Thoracic aorta (tissue), 2 donors: ENCODE measurements at places on chromosomes 7 and 10. TPM values are rescaled to one million over a fixed set of nuclear protein-coding genes. Genes with fewer than 3 reads are reported as not detected.

The TBXAS1 gene
- total RNA-seq = 66.6 TPM

DNA sequence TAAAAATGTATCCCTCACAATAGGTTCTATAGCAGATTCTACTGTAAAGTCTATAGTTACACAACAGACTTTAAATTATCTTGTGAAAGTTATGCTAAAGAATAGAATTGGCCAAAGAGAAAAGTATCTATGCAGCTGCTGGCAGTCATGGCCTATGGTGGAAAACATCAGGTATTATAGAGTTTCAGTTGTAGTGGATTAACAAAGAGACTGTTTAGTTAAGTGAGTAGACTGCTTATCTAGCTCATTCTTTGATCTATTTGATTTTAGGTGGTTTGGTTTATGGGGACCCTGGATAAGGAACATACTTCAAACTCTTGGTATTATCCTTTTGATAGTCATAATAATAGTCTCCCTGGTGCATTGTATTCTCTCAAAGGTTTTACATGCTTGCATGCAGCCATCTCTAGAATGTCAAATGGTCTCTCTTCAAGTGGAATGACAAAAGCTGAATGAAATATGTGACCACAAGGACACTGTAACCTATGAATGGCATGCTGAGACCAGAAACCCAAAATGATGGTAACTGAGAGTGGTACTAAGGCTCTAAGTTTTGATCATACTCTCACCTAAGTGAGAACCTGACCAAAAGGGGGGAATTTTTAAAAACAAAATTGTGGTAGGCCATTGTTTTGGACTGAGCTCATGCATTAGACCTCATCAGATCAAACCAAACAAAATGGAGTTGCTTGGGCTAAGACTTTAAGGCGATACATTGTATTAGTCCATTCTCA is 54.9 kb upstream of the NAMPT start:
- no peak overlapping the region for H3K4me3 ChIP-seq
- DNase-seq = no peak
- no peaks in the 10 kb centered on the region for H3K4me1 ChIP-seq

DNA sequence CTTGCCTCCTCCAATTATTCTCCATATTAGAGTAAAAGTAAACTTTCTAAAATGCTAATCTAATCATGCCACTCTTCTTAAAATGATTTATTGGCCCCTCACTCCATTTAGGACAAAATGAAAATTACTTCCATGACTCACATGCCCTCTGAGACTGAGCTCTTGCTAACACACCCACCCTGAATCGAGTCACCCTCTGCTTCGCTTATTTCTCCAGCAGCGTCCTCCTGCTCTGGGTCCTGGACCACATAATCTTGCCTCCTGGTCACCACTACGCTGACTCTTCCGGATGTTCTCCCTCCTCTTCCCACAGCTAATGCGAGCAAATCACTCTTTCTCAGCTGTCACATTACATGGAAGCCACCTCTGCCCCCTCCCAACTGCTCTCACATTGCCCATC is 384.0 kb upstream of the FZD8 start:
- H3K36me3 ChIP-seq = no peaks in the 10 kb centered on the region
- H3K27ac ChIP-seq = no peak overlapping the region
- no peaks in the 10 kb centered on the region for H3K27me3 ChIP-seq

DNA sequence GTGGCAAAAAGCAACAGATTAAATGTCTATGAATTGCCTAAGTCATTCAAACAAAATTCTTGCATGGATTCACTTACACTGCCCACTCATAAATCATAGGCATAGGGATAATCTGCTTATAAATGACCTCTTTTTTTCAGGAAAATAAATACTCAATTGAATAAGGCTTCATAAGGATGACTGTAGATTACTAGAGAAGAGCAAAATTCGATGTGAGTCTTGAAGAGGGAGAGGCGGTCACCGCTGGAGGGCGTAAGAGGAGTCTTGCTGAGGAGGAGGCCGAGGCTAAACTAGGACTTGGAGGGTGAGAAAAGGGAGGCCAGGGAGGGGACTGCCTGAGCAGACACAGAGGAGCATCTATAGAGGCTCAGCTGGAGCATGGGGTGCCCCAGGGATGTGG is 135.4 kb upstream of the RSU1 start:
- no peak overlapping the region for H3K4me3 ChIP-seq
- no peaks in the 10 kb centered on the region for H3K36me3 ChIP-seq
- DNase-seq = no peak
- peaks cover 9% of the 10 kb centered on the region for H3K4me1 ChIP-seq
- H3K27ac ChIP-seq = no peak overlapping the region

- DNase-seq = no peak
- no peak overlapping the region for H3K27ac ChIP-seq
- no peak overlapping the region for H3K4me3 ChIP-seq
- H3K36me3 ChIP-seq = no peaks in the 10 kb centered on the region
Observed at GRCh38 chr7:96718107-96719003, 8.7 kb upstream of the SEM1 start.

GRCh38 chr7:73682745-73683055 is 553 bp downstream of the DNAJC30 start:
- DNase-seq = no peak
- peaks cover 32% of the 10 kb centered on the region for H3K4me1 ChIP-seq
- peaks cover 9% of the 10 kb centered on the region for H3K36me3 ChIP-seq
- peak overlapping the region; percentile 87 for H3K27ac ChIP-seq
- H3K27me3 ChIP-seq = no peaks in the 10 kb centered on the region
- peak overlapping the region; percentile 97 for H3K4me3 ChIP-seq

The SNX10 gene
- total RNA-seq = 2.3 TPM

DNA sequence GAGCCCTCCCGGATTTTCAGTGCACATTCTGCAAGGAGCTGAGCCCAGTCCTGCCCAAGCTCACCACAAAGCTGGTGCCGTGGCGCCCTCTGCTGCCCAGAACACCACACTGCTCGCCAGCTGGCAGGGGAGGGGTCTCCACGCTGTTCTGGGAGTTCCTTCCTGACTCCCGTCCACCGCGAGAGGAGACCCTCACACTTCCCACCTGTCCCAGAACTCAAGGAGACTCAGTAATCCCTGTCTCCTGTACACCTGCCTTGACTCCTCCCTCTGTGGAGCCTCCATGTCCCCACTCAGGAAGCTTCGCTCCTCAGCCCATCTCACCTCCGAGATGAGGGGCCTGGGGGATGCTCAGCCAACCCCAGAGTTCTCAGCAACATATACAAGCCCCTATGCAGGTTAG is 11.3 kb downstream of the C10orf105 start:
- H3K27ac ChIP-seq = no peak overlapping the region
- H3K27me3 ChIP-seq = no peaks in the 10 kb centered on the region
- H3K4me1 ChIP-seq = peaks cover 10% of the 10 kb centered on the region

GRCh38 chr7:78542541-78542940 is 744.0 kb downstream of the PHTF2 start:
- DNase-seq = no peak
- H3K27ac ChIP-seq = no peak overlapping the region
- no peak overlapping the region for H3K4me3 ChIP-seq
- no peaks in the 10 kb centered on the region for H3K27me3 ChIP-seq
- no peaks in the 10 kb centered on the region for H3K4me1 ChIP-seq

DNA sequence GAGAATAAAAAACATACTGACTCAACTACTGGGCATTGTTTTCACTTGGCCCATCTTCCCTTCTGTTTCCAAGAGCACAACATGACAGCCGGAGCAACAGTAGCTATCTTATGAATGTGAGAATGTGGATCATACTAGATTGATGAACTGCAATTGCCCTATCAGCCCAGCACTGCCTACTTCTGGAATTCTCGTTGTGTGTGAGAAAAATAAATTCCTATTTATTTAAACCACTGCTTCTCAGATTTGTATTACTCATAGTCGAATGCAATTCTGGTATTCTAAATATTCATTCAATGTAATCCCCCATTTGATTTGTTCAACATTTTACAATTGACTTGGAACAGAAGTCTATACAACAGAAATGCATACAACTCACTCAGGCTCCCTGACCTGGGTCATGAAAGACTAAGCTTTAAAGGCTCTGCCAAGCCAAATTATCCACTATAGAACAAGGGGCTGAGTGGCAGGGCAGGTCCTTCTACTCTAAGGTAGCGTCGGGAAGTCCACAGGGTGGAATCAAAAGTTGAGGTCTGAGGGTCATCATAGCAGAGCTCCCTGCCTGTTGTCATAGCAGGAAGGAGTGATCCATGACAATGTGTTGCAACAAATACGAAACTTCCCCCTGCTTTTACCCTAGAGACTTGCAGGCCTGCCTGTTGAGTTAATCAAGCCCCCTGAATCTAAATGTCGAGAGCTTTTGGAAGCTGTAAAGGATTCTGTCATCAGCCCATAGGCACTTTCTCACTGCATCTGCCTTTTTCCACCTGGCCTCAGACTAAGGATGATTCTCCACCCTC is 12.4 kb upstream of the JAZF1 start:
- H3K27ac ChIP-seq = no peak overlapping the region
- no peaks in the 10 kb centered on the region for H3K36me3 ChIP-seq
- no peak overlapping the region for H3K4me3 ChIP-seq
- DNase-seq = no peak
- H3K27me3 ChIP-seq = no peaks in the 10 kb centered on the region

DNA sequence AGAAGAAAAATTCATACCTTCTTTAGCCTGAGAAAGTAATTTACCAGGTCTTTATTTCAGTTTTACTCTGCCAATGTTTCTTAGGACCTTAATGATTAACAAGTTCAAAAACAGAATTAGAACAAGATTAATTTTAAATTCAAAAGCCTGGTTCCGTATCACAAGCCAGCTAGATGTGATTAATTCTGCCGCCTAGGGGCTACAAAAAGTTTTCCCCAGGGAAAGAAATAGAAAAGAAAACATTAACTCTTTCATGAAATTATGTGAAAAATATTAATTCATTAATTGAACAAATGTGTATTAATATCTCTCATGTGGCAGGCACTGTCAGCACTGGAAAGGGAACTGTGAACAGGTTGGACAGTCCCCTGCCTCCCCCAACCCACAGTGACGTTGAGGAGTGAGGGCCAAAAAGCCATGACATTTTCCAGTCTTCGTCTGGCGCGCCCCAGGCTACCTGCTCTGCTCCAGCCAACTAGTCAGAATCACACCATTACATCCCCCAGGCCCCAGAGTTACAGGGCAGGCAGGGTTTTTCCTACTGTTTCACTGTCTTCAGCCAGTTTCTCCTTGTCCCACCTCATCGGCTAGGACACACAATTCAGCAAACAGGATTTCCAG is 20.1 kb downstream of the TMEM176A start:
- H3K27me3 ChIP-seq = no peaks in the 10 kb centered on the region
- no peaks in the 10 kb centered on the region for H3K4me1 ChIP-seq
- H3K4me3 ChIP-seq = no peak overlapping the region

The EDRF1 gene
- total RNA-seq = 28.6 TPM

The AKR1C8 gene
- not detected for total RNA-seq

The ATXN7L1 gene
- 11.6 TPM for total RNA-seq

The GIMAP7 gene
- total RNA-seq = 21.4 TPM

GRCh38 chr7:32323712-32324111 is 166.5 kb downstream of the LSM5 start:
- no peaks in the 10 kb centered on the region for H3K36me3 ChIP-seq
- no peak overlapping the region for H3K27ac ChIP-seq
- H3K4me1 ChIP-seq = no peaks in the 10 kb centered on the region
- H3K27me3 ChIP-seq = no peaks in the 10 kb centered on the region
- no peak overlapping the region for H3K4me3 ChIP-seq
- DNase-seq = no peak

GRCh38 chr7:18455606-18456005 is 39.9 kb upstream of the HDAC9 start:
- DNase-seq = no peak
- no peaks in the 10 kb centered on the region for H3K27me3 ChIP-seq
- H3K4me3 ChIP-seq = no peak overlapping the region
